ENCODE measurements at places on chromosomes 7 and 10.

DNA sequence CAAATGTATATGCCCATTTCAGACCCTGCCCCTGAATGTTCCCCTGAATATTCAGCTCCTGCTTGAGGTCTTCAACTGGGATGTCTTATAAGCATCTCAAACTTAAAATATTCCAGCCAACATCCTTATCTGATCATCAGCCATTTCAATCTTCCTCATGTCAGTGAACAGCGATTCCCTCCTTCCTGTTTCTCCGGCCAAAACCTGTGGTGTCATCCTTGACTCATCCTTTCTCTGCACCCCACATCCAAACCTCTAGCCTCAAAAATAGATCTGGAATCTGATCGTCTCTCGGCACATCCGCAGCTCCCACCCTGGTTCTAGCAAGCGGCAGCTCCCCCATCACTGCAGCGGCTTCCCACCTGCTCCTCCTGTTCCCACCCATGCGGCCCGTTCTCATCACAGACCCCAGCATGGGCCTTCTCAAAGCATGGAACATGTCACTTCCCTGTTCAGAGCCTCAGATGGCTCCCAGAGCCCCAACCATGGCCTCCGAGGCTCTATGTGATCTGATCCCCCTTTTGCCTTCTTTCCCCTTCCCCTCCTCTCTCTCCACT lies 165.7 kb downstream of the HECW1 start:
- no peak for DNase-seq

DNA sequence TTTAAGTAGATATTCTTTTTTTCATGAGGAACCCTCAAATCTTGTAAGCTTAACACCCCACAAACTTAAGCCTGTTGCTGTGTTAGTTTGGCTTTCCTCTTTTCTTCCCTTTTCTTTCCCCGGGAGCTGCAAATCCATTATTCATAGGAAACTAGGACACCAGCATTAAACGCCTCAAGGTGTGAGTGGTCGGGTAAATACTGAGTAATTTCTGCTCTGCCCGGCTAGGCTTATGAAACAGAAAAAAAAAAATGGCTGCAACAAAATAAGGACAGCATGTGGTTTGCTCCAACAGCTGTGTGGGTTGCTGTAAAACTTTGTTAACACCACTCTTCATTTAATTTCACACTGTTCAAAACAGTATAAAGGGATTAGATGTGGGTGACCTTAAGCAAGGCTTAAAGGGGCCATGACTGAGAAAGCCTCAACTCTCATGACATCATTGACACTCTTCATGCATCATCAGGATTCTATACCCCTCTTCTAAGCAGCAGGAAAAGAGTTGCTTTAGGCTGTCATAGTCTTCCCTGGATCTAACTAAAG lies 104.1 kb downstream of the AOAH start:
- DNase-seq: no peak

GRCh38 chr7:6157685-6158423 lies 114.6 kb downstream of the CYTH3 start:
- DNase-seq: no peak

DNA sequence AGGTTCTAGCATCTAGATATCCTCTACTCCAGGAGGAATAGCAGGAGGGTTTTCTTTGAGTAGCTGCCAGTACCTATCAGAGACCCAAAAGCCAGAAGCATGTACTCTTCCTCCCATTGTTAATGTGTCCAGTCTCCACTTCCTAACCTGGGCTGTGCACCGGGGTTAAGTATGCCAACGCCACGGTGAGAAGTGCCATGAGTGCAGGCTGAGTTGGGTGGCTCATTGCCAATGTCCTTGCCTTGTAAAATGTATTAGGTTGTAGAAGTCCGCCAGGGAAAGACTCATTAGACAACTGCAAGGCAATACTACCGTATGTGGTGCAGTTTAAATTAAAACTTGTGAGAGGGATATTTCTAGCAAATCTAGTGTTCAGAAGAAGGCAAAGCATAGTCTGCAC lies 55.0 kb upstream of the PRR15 start:
- no peak for DNase-seq

- no peak for DNase-seq
Measured at GRCh38 chr7:76304888-76305375, 2.5 kb downstream of the HSPB1 start.

- no peak for DNase-seq
Measured at GRCh38 chr10:70355051-70356021, 27.1 kb downstream of the LRRC20 start.

DNA sequence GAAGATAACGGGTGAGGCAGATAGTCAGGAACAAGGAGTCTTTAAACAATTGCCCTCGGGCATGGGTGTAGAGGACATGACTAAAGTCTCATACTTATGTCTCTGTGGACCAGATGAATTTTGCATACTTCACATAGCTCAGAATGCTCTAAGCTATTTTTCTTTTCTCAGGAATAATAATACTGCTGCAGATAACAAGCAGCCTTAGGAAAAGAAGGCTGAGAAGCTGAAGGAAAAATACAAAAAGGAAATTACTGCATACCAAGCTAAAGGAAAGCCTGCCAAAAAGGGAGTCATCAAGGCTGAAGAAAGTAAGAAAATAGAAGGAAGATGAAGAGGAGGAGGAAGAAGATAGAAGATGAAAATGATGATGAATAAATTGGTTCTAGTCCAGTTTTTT lies 13.4 kb upstream of the ERCC6 start:
- no peak for DNase-seq

- peak; percentile 89 for DNase-seq
Measured at GRCh38 chr7:128883622-128884448, 21.2 kb downstream of the ATP6V1F start.

GRCh38 chr7:107815254-107815882 lies 12.3 kb upstream of the SLC26A3 start:
- DNase-seq: no peak

DNA sequence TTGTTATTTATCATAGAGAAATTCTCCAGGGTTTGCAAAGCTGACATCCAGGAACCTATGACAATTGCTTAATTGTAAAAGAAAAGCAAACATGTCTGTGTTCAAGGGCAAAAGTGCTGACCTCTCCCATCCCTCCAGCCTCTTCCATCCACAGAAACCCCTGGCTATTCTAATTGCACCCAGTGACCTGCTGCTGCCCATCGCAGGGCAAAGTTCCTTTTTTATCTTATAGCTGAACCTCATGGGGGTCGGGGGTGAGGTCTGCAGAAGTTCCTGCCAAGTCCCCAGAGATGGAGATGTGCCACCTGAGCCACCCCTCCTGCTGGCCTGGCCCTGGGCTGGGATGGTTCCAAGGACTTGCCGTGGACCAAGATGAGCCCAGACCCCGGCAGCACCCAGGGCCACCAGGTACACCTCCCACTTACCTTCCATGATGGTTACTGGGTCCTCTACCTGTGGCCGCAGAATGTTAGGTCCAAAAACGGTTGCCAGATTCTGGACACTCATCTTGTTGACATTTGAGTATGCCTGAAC lies 146.5 kb downstream of the MAPK8 start:
- DNase-seq: no peak

DNA sequence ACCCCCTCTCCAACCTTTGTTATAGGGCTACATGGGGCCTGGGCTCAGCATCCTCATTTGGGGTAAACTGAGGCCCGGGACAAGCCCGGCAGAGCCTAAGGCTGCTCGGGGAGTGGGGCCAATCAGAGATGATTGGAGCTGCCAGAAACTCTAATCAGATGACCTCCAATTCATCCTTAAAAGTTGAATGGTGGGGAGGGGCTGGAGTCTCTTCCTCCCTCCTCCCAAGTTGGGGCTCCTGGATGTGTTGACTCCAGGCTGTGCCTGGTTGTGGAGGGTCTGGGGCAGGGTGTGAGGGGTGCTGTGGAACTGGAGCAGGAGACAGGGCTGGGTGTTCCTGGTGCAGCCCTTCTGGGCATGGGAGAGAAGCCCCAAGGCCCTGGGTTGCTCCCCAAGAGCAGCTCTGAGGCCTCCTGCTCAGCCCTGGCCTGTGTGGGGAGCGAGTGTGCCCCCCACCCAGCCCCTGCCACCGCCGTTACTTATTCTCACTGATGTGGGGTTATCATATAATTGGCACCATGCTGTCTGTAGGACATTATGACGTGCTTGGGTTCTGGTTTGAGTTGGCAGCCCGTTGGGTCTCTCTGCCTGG lies 2.2 kb downstream of the BHLHA15 start:
- DNase-seq: peak; percentile 31

- DNase-seq: no peak
Measured at GRCh38 chr10:116324227-116324950, at the start of gene CCDC172. TSS of gene CCDC172 (plus strand) at chr10:116324448. CDS start at chr10:116325012, 564 bp downstream.

GRCh38 chr7:68862736-68863135 lies 735.5 kb upstream of the AUTS2 start:
- no peak for DNase-seq

DNA sequence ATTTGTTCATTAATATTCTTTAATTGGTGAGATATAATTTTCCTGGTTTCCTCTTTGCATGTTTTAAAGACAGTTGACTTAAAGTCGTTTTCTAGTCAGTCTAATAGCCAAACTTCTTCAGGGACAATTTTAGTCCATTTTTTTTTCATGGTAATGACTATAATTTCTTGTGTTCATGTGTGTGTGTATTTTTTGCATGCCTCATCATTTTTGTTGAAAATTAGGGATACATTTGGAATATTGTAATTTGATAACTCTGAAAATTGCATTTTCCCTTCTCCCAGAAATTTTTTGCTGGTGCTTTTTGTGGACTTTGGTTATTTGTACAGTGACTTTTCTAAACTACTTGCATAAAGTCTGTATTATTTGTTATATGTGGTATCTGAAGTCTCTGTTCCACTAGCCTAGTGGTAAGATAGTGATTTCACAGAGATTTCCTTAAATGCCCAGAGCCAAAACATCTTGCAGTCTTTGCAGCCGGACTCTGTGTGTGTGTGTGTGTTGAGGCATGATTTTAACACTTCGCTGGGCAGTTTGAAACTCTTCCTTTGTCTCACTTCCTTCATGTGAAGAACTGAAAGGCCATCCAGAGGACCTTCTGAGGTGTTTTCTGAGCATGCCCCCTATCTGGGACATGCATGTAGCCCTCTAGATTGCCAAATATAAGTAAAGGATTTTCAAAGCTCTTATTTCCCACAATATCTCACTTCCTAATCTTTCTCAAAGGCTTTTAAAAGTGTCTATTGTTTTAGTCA lies 40.9 kb upstream of the ZNF365 start:
- DNase-seq: no peak

GRCh38 chr7:111647881-111648280 lies 85.6 kb upstream of the IMMP2L start:
- DNase-seq: no peak

DNA sequence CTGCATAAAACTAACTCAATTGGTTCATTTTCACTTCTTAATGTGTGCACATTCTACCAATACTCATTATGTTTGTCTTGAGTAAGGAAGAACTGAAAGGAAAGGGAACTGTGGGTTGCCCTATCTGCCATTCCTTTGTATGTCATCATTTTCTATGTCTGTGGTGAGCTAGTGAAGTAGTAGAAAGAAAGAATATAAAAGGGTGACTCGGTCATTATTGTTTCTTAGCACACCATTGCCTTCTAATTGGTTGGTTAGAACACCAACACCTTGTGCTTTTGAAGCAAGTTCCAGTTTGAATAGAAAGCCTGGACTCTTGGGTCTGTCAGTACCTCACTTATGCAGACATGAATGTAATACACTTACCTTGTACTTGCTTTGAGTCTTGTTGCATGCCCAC lies 64.3 kb upstream of the MDFIC start:
- DNase-seq: no peak

DNA sequence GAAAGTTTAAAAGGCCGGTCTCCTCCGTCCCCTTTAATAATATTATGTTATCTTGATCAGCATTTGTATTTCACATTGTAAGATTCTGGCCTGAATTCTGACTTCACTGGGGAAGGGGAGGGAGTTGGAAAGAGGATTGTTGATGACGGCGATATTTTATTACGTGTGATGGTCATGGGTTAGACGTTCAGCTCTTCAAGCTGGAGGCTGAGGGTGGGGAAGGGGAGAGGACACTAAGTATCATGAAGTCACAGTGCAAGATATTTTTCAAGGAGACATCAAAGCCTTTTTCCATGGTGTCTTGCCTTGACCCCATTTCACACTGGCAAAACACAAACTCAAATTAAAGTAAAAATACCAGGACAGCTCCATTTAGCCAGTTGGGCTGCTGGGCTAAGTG lies 126.7 kb downstream of the WDR11 start:
- DNase-seq: no peak

GRCh38 chr10:3559527-3559926 lies 225.5 kb downstream of the KLF6 start:
- DNase-seq: no peak

DNA sequence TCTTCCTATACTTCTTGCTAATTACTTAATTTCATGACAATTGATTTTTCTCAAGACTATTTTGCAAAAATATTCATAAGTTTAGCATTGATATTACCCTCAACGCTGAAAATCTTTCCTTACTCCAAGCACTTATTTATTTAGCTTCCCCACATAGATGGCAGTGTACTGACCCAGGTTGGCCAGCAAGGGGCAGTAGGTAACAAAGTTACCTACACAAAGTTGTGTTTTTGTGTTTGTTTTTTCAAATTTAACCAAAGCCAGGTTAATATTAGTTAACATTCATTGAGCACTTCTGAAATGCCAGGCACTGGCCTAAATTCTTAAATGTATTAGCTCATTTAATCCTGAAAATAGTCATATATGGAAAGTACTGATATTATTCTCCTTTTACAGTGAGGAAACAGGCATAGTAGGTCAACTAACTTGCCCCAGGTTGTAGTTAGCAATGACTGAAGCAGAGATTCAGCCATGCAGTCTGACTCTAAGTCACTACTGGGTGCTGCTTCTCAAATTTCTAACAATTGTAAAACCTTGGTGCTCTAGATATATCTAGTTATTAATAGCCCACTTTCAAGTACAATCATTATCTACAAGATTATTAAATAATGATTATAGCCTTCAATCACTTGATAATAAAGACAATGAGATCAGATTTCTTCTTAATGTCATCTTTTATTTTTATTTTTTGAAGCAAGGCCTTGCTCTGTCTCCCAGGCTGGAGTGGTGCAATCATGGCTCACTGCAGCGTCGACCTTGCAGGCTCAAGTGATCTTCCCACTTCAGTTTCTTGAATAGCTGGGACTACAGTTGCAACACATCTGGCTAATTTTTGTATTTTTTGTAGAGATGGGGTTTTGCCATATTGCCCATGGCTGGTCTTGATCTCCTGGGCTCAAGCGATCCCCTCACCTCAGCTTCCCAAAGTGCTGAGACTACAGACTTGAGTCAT lies 5.8 kb upstream of the GGCT start:
- DNase-seq: no peak

DNA sequence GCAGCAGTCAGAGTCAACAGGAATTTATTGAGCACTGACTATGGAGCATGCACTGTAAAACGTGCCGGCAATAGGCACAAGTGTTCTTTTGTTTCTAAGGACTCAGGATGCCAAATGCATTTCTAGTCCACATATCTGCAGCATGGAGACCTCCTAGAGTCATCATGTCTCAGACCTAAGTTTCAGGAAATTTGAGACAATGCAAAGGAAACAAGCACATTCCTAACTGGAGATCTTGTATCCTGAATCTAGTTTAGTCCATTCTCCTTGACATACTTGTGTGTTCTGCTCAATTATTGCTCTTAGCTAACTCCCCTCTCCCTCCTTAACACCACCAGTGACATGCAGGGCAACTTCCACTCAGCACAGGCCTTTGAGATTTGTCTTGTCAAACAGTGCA lies 173.2 kb downstream of the ZNF438 start:
- no peak for DNase-seq

DNA sequence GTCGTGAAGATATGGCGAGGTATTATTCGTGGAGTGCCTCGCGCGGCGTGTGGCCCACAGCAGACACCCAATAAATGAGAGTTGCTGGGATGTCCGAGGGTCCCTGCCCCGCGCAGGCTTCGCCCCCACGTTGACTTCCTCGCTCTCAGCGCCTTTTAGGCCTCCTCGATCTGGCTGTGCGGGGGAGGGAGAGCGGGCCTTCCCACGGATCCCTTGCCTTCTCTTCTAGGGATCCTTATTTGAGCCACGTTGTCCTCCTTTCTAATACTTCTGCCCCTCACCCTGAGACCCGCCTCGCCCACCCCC lies 660 bp downstream of the VCL start:
- DNase-seq: no peak

Data from ecto neural progenitor cell (in vitro differentiated cells).